Activated naive CD8-positive, alpha-beta T cell treated with anti-CD3 and anti-CD28 coated beads, Interleukin-2, amount 50 U/mL, for 16 hours (primary cell): ENCODE measurements at places on chromosomes 2 and 18.

- DNase-seq: peak; percentile 11
Observed at GRCh38 chr2:231960810-231961348, 634 bp upstream of the DIS3L2 start.

DNA sequence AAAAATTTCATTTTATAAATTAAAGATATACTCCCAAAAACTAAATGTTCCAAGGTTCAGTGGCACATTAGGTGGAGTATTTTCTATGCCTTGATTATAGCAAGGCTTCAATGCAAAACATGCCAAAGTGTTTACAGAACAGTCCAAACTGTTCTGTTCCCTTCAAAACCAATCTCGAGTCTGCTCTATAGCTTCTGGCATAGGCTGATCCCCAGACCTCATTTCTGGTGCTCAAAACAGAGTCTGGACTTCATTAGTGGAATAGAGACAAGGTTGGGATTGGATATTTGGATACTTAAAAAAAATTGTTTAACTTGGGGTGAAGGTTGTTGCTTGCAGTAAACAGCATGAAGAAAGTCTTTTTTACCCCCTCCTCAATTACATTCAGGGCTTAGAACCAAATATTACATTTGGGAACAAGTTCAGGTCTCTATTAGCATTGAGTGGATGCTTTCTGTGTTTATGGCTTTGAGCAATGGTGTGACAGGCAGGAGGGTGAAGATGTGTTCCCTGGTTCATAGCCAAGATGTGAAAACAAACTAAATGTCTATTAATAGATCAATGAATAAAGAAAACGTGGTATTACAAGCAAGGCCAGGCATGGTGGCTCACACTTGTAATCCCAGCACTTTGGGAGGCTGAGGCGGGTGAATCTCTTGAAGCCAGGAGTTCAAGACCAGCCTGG is 208.1 kb upstream of the RND3 start:
- no peak for DNase-seq

DNA sequence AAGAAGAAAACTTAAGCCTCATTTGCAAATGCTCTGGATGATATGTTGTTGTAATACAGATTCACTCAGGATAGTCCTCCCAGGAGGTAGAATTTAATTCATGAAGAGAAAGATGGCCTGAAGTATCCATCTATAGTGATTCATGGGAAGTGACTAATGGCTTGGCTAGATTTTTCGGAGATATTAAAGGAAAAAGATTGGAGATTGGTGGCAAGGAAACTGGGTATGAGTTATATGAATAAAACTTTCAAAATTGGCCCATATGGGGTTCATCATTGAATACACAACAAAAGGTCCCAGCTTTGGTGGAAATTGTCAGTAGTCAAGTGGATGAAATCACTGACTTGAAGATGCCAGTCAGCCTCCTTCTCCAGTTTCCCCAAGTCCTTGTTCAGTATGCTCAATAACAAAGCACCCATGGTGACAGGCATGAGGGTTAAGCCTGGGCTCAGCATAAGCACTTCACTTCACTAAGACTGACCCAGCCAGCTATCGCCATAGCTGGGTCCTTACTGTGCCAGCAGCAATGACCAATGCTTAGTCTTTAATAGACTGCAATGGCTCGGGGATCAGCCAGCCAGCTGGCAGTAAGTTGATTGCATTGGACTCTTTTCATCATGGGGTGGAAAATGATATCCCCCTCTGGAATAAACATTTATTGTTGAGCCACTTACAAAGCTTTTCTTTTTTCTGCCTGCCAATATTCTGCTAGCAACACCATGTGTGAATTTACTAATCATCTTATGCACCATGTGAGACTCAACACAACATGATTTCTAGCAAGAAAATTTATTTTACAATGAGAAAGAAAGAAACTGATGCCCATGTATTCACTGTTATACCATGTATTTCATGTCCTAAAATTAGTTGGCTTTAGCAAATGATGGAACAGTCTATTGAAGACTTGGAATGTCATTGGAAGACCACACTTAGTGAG is 176.6 kb upstream of the TACR1 start:
- DNase-seq: no peak

GRCh38 chr2:213265679-213266078 is 18.6 kb upstream of the SPAG16 start:
- DNase-seq: no peak

DNA sequence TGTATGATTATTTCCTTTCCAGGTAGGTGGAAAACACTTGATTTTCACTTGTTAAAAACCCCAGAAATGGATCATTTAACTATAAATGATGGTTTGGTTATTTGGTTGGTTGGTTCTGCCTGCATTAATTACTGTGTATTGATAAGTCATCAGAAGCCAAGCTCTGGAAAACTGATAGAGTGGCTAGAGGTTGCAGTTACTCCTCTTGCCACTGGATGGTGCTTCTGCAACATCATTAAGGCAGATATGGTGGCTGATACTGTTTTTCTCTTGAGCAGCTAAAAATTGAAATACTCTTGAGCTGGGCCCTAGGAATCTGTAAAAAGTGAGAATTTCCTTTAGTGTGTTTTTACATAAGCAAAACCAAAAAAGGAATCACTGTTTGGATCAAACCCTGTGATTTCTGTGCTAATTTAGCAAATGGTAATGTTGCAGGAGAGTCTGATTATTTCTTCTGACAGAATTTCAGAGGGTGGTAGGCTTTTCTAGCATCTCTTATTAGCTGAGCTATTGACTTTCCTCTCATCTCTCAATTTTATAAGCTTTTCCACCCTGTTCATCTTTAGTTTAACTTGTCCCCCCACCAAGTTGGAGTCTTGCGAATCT is 54.3 kb downstream of the RAB10 start:
- no peak for DNase-seq

DNA sequence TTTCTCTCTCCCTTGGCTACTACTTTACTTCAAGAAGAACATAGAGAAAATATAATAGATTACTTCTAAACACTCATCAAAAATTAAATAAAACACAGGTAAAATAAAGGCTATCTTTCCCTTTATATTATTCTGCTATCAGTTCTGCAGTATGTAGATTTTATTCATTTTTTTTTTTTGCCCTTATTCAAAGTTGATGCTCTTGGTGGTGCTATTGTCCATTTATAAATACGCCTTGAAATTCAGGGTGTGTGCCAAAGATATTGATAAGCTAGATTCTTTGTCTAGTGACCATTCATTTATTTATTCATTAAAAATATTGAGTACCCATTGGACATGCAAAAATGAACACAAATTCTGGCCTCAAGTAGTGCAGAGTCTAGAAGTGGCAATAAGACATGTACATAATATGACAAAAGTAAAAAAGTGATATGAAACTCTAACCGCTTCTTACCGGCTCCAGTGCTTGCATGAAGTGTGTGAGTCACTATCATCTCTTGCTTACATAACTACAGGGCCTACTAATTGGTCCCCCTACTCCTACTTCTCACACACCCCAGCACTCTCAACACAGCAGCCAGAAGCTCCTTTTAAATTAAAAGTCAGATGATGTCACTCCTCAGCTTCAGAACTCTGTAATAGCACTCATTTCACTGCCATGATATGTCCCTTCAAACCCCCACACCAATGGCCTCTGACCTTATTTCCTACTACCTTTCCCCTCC is 208.3 kb upstream of the FANCL start:
- DNase-seq: no peak

DNA sequence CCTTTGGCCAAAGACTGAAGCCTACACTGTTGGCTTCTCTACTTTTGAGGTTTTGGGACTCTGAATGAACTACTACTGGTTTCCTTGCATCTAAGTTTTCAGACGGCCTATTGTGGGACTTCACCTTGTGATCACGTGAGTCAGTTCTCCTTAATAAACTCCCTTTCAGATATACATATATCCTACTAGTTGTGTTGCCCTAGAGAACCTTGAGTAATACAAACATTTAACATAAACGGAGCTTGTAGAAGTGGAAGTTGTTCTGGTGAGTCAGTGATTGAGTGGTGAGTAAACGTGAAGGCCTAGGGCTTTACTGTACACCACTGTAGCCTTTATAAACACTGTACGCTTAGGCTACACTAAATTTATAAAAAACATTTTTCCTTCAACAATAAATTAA is 107.2 kb upstream of the CDH2 start:
- DNase-seq: no peak
